ENCODE measurements at places on chromosomes 13 and 19. TPM values are rescaled to one million over a fixed set of nuclear protein-coding genes. Genes with fewer than 3 reads are reported as not detected.

- no peak for DNase-seq
These were observed 69.4 kb upstream of the KLF12 start for GRCh38 chr13:74203576-74203975.

DNA sequence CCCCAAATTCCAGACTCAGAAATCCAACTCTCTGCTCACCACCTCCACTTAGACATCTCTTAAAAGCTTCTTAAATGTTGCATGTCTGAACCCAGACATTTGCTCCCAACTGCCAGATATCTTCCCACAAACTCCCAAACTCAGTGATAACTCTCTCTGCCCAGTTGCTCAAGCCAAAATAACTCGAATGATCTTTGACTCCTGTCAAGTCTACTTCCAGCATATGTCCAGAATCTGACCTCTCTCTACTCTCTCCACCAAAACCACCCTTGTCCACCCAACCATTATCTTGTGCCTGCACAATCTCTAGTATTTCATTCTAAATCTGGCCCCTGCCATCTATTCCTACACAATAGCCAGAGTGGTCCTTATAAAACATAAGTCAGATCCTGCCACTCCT is 99.3 kb downstream of the FGF14 start:
- DNase-seq, result no peak

GRCh38 chr13:106105153-106105552 is 430.3 kb downstream of the EFNB2 start:
- no peak for DNase-seq

- no peak for DNase-seq
These were observed 1.7 kb upstream of the S1PR4 start for GRCh38 chr19:3176715-3177501.

- no peak for DNase-seq
These were observed 164.6 kb downstream of the TNFSF13B start for GRCh38 chr13:108433976-108434755.

DNA sequence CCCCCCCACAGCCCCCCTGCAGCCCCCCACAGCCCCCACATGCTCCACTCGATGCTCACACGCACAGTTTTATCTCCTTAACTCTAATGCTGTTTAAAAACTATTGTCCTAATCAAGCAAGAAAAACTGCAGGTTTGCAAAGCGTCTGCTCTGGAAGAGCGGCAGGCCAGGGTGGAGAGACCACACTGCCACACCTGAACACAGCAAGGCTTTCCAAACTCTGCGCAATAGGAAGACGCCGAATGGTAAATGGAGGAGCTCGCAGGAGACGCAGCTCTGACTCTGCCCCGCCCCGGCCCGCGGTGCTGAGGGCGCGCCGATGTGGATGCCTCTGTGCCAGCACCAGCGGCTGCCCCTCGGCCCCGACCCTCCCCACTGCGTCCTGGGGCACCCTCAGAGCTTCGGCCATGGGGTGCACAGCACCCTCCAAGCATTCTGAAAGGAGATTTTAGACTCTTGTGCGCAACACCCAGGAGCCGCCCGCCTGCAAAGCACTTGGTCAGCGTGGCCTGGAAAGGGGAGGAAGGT is 32.4 kb downstream of the RASA3 start:
- DNase-seq, result no peak

The STOML3 gene
- not detected for total RNA-seq

The KIR3DL2 gene
- total RNA-seq, result not detected

The CAPN12 gene
- under 0.01 TPM for total RNA-seq

The TRPC4 gene
- total RNA-seq, result under 0.01 TPM

The NLRP5 gene
- not detected for total RNA-seq

Measured in lung microvascular endothelial cell (primary cell).